Occipital lobe (tissue), 3 donors: ENCODE measurements at places on chromosomes 12 and 14.

DNA sequence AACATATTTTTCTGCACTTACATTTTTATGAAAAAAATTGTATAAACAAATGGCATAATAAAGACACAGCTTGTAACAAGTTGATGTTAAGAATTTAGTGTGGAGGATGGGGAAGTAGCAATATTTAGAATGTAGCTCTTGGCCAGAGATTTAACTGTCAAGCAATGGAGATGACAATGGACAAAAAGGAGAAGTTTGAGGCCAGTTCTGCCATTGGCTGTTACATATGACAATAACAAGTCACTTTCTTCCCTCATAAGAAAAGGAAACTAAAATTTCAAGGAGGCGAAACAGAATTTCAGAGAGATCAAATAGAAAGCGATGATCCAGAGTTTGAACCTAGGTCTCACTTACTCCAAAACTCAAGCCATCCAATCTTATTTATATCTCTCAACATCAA is 122.8 kb upstream of the CCDC175 start:
- no peak for DNase-seq

DNA sequence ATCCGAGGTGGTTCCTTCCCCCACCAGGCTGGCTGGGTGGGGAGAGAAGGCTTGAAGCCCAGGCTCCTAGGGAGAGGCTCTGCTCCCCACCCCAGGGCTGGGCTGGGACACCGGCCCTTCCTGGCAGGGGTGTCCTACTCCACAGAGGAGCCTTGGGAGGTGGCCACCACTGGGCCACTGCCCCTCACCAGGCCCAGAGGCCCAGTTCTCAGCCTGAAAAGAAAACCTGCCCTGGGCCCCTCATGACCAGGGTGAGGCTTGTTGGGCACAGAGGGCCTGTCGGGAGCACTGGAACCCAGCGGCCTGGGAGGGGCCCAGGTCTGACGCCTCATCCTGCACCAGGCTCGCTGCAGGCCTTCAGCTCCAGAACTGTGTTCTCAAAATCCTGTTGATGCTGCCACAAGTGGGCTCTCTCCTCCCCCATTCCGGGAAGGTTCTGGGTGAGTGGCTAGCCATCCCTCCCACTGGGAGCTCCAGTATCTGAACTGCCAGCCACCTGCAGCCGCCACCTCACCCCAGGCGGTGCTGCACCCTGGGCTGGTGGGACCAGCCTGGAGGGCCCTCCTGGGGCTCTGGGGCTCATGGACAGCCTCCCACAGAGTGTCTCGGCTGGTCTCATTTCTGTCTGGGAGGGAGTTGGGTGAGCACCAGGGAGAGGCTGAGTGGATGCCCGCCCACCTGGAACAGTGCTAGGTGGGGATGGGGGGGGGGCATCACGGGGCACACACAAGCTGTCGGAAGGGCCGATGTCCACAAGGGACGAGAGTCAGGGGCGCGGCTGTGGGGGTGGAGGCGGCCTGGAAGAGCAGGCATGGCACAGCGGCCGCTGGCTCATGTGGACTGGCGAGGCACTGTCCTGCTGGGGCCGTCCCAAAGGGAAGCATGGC is 11.8 kb downstream of the BAG5 start:
- no peak for DNase-seq

GRCh38 chr14:102591372-102591943 is 991 bp upstream of the RCOR1 start:
- DNase-seq: no peak

- no peak for DNase-seq
Observed at GRCh38 chr14:24858052-24858451, 191.9 kb downstream of the STXBP6 start.

- DNase-seq: no peak
Observed at GRCh38 chr12:132489078-132489601, 811 bp upstream of the FBRSL1 start.

DNA sequence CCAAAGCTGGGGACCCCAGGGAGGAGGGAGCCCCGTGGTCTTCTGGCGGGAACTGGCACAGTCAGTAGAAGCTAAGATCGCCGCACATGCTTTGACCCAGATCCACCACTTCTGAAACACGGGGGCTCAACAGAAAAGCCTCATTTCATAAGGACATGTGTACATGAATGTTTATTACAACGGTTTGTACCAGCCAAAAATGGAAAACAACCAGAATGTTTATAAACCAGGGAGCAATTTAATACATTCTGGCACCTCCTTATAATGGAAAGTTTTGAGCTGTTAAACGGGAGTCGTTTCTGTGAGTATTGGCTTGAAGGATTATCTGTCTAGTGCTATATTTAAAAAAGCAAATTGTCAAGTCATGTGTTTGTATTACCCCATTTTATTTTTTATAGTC is 7.3 kb upstream of the TMEM179 start:
- no peak for DNase-seq

GRCh38 chr12:49877066-49877465 is 26.6 kb downstream of the FAIM2 start:
- DNase-seq: no peak

DNA sequence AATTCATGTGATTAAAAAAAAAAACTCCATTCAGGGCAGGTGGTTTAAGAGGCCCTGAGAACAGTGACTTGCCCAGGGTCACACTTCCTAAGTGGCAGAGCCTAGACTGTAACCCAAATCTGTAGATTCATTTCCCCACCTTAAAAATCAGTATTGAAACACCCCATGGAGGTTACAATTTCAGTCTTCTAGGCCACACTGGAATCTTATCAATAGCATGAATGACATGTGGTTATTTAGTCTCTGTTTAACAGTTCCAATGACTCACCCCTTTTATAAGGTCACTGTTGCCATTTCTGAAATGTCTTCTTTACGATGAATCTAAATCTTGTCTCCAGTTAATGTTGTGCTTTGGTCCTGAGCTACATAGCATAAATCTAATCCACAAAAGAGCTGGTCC is 262.3 kb upstream of the GRIP1 start:
- no peak for DNase-seq

- no peak for DNase-seq
Observed at GRCh38 chr12:116999066-116999465, 88.3 kb downstream of the FBXW8 start.

DNA sequence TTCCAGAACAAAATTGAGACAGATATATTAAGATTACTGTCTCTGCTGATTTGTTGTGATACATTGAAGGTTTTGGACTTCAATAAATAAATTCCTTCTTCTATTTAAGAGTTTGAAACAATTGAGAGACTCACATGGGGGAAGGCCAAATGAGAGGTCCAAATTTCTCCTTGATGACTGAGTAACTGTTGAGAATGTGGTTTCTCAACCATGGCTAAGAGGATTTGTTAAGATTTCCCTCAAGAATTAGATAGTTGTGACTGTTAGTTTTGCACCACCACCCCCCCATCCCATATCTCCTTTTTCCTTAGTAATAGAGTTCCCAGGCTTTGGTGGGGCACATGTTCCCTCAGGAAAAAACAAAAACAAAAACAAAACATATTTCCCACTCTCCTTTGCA is 47.7 kb upstream of the IGF1 start:
- no peak for DNase-seq

- DNase-seq: no peak
Observed at GRCh38 chr14:55031190-55031589, 4.2 kb downstream of the SOCS4 start.

DNA sequence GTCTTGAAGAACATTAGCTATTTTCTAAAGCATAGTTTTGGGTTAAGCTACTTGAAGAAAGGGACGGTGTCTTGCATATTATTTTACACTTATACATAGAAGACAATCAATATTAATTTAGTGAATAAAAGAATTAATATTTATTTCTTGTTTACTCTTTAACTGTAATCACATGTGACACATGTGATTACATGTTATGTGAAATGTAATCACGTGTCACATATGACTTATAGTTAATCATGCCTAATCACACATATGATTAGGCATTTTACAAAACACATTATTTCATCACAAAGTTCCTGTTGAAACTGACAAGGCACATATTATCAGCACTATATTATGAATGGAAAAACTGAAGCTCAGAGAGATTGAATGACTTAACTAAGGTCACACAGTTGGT is 4.8 kb downstream of the PAH start:
- DNase-seq: no peak

DNA sequence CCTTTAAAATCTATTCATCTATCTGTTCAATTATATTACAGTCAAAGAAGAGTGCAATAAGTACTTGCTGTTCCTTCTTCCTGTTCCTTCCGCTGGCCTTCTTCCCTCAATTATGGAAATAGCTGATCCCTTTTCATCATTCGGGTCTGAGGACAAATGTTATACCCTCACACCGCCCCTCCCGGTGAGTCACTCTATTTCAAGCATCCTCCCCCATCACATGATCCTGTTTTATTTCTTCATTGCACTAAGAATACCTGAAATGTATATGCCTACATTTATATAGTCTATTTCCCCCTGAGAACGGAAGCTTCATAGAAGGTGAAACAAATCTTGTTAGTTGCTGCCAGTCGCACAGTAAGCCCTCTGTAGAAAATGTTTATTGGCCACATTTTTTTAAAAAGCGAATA is 2.5 kb downstream of the SLC38A1 start:
- DNase-seq: no peak

- no peak for DNase-seq
Observed at GRCh38 chr12:76790564-76791552, 26.9 kb downstream of the ZDHHC17 start.

- no peak for DNase-seq
Observed at GRCh38 chr12:47458279-47458678, 247.6 kb downstream of the RPAP3 start.
